Activated naive CD8-positive, alpha-beta T cell treated with anti-CD3 and anti-CD28 coated beads for 36 hours (primary cell): ENCODE measurements at places on chromosomes 11 and 22. TPM values are rescaled to one million over a fixed set of nuclear protein-coding genes. Genes with fewer than 3 reads are reported as not detected.

PRODH gene
- total RNA-seq = not detected

RHOD gene
- total RNA-seq = 0.50 TPM

MMP12 gene
- total RNA-seq = not detected

OR52H1 gene
- not detected for total RNA-seq

GRCh38 chr11:123195188-123196059 is at the start of gene CLMP:
CLMP (minus strand) TSS chr11:123195248; CDS start chr11:123194940, 308 bp downstream.
- DNase-seq = no peak

- DNase-seq = no peak
Observed at GRCh38 chr11:111735262-111736116, 30.7 kb downstream of the PPP2R1B start.

DNA sequence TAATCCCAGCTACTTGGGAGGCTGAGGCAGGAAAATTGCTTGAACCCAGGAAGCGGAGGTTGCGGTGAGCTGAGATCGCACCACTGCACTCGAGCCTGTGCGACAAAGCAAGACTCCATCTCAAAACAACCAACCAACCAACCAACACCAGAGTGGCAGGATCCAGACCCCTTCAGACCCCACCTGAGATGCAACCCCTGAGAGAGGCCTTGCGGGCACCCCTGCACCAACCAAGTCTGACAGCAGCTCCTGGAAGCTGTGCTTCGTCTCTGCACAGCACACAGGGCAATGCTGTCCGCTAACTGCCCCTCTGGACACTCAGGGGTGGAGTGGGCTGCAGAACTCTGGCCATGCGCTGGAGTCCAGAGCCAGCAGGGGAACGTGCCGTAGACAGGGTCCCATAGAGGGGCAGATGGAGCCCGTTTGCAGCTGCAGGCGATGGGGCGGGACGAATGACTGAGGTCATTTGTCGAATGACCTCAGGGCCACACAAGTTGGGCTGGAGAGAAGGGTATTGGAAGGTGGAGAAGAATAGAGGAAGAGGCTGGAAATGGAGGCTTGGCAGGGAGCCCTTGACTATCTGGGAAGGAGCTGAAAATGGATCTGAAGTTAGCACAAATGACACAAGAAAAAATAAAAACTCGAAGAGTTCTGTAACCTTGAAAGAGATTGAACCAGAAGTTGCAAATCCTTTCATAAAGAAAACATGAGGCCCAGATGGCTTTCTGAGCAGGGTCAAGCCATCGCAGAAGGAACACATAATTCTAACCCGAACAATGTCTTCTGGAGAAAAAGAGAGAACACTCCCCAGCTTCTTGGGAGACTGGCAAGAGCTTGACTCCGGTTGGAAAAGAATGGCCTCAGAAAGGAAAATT is 199.7 kb downstream of the CTTN start:
- DNase-seq = no peak

- DNase-seq = no peak
Observed at GRCh38 chr11:45150943-45151342, 4.5 kb downstream of the PRDM11 start.
